ENCODE measurements at places on chromosomes 16 and 17.
A peak's percentile ranks its signal among the peaks of the same experiment; 100 is the strongest.

GRCh38 chr16:31351942-31352325, 3.0 kb upstream of the ITGAX start:
- DNase-seq: no peak

DNA sequence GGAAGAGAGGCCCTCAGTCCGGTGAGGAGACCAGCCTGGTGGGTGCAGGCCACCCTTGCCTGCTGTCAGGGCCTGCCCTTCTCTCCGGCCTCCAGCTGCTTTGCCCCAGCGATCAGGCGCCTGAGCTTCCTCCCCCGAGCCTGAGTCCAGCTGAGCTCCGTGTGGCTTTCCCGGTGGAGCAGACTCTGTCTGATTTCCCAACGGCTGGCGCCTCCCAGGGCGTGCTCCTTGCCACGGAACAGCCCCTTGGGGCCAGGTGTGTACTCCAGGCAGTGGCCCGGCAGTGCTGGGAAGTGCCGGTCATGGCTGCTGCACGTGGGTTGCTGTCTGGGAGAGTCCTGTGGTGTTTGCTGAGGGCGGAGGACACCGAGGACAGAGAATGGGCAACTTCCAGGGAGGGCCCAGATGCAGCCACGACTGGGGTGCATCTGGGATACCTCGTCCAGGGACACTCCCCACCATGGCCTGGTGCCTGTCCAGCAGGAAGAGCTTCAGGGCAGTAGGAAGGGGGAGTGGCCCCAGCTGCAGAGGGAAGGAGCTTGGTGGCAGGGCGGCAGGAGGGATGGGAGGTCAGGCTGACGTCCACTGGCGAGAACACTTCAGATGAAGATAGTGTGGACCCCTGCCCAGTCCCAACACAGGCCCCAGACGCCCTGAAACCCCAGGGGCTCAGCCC, 22.5 kb downstream of the METRNL start:
- no peak for DNase-seq

- peak; percentile 56 for DNase-seq
These were observed 25.6 kb upstream of the RMI2 start for GRCh38 chr16:11319529-11320146.

- no peak for DNase-seq
These were observed 196.6 kb upstream of the CIBAR2 start for GRCh38 chr16:85308611-85309540.

DNA sequence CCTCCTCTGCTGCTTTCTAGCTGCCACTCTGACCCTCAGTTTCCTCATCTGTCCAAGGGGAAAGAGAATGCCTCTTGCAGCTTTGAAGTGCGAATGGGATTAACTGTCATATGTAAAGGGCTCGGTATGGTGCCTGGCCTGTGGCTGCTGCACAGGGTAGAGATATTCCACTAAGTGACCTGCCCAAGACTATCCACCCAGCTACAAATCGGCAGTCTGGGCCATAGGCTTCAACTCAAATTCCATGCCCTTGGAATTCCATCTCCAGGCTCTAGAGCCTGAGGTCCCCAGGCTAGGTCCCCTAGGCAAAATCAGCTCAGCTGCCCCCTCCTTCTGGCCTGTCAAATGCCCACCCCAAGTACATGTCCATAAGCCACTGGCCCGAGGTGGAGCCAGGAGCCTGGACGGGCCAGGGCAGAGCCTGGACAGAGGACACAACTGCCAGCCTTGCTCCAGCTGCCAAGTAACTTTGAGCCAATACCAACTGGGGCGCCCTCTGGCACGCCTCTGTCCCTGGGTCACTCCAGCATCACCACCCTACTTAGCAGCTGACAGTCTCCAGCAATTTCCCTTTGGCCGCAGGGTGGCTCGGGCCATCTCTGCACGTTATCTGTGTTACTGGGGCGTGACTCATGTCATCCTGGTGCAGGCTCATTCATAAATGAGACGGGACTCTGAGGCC, 57.2 kb downstream of the SDK2 start:
- DNase-seq: no peak

GRCh38 chr17:74360899-74361229, 804 bp downstream of the BTBD17 start:
- no peak for DNase-seq

DNA sequence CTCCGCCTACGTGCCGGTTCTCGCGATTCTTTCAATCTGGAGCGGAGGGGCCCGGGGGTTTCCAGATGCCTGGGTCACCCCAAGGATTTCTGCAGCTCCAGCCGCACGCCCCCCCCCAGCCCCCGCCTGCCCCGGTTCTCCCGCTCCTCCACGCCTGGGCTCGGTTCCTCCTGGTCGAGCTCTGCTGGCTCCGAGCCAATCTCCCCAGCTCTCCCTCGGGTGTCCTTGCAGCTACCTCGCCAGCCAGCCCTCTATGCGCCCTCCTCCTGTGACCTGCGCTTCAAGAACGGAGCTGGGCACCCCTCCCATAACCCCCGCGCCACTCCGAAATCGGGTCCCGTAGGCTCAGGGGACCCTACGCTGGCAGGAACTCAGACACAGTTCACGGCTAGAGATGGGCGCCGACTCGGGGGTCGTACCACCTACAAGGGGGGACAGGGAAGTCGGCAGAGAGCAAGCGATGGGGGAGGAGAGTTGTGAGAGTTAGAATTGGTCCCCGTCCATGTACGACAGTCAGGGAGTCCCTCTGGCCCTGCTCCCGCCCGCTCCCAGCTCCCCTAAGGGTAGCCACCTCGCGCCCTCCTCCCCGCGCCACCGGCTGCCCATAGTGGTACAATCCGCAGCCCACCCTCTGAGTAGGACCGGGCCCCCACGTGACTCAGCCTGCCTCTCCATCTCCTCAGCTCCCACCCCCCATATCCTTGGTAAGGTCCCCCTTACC, 961 bp downstream of the FGF11 start:
- DNase-seq: peak; percentile 51

GRCh38 chr17:19672009-19672750, 23.6 kb downstream of the ALDH3A2 start:
- DNase-seq: peak; percentile 30

DNA sequence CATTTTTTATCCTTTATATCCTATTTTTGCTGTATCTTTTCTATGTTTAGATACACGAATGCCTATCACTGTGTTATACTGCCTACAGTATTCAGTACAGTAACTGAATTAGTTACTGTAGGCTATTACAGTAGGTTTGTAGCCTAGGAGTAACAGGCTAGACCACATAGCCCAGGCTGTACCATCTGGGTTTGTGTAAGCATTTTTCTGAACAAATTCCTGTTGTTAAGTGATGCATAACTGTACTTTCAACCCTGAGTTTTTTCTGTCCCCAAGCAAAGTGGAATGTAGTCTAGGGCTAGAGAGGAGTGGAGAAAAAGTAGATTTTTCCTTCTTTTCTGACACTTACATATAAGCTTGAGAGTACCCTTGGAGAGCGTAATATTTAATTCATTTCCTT, 282.1 kb downstream of the HS3ST3B1 start:
- DNase-seq: peak; percentile 23

GRCh38 chr16:31064882-31065461, 9.1 kb downstream of the ZNF668 start:
- DNase-seq: peak; percentile 87

- DNase-seq: peak; percentile 75
These were observed 3.9 kb upstream of the C17orf99 start for GRCh38 chr17:78142119-78142861.

GRCh38 chr16:626787-627453, 3.9 kb upstream of the WFIKKN1 start:
- peak; percentile 97 for DNase-seq

DNA sequence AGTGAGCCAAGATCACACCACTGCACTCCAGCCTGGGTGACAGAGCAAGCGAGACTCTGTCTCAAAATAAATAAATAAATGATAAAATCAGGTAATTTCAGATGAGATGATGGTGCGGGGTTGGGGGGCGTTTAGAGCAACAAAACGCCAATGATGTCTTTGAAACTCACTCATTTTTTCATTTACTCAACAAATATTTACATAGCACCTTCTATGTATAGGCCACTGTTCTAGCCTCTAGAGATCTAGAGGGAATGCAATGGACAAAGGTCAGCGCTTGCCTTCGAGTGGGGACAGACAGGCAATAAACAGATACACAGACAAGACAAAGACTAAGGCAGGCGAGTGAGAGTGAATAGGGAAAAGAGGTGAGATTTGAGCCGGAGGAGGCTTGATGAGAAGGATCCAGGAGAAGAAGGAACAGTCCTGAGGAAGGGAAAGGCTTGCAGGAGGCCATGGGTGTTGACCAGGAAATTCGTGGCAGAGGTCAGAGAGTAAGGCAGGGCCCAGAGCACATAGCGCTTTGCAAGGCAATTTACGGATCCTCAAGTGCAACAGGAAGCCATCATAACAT, 14.1 kb downstream of the ALDH3A1 start:
- DNase-seq: no peak

- no peak for DNase-seq
These were observed 28.6 kb upstream of the TVP23A start for GRCh38 chr16:10847176-10847575.

- DNase-seq: no peak
These were observed 31.2 kb downstream of the CHD9 start for GRCh38 chr16:53085931-53086421.

Measured in astrocyte of the hippocampus (primary cell).